NCI-H1694 treated with DMSO at 0.1 percent for 48 hours (cell line): ENCODE measurements at places on chromosomes 3 and 15.
A peak's percentile ranks its signal among the peaks of the same experiment; 100 is the strongest.

- DNase-seq: no peak
These were observed 613.4 kb downstream of the MCTP2 start for GRCh38 chr15:94844538-94845389.

DNA sequence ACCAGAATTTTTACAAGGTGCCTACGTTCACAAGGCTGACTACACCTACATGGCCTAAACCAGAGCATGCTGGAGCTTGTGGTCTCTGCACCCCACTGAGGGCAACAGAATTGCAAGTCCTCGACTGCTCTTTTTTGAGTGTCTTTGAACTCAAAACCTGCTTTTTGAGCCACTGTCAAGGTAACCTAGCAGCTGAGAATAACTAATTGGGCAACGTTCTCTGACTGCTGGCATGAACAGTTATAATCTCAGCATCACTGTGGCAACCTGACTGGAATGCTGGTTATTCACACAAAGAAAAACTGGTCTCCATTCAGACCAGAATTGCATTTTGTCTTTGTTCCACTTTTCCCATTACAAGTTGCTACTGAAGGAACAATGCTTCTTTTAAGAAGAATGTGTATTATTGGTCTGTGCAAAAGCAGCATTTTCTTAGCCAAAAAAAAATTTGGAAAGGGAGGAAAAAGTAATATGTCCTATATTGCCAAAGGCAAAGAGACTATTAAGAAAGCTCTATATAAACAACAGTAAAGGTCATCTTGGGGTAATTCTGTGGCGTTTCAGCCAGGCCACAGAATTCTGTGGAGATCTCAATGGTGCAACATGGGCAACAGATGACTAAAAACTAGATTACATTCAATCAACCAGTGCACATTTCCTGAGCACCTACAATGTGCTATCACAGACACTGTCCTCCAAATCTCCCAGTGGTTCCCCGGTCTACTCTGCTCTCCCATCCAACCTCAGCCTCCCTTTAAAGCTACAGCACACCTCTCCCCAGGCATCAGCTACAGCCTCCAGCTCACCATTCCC is 76.8 kb downstream of the TNIK start:
- DNase-seq: no peak

- no peak for DNase-seq
These were observed 1.8 kb downstream of the HYAL3 start for GRCh38 chr3:50297384-50297775.

- no peak for DNase-seq
These were observed 28.5 kb upstream of the SLC7A14 start for GRCh38 chr3:170614214-170614966.

GRCh38 chr3:151439652-151440125 is 21.2 kb downstream of the IGSF10 start:
- DNase-seq: peak; percentile 57

DNA sequence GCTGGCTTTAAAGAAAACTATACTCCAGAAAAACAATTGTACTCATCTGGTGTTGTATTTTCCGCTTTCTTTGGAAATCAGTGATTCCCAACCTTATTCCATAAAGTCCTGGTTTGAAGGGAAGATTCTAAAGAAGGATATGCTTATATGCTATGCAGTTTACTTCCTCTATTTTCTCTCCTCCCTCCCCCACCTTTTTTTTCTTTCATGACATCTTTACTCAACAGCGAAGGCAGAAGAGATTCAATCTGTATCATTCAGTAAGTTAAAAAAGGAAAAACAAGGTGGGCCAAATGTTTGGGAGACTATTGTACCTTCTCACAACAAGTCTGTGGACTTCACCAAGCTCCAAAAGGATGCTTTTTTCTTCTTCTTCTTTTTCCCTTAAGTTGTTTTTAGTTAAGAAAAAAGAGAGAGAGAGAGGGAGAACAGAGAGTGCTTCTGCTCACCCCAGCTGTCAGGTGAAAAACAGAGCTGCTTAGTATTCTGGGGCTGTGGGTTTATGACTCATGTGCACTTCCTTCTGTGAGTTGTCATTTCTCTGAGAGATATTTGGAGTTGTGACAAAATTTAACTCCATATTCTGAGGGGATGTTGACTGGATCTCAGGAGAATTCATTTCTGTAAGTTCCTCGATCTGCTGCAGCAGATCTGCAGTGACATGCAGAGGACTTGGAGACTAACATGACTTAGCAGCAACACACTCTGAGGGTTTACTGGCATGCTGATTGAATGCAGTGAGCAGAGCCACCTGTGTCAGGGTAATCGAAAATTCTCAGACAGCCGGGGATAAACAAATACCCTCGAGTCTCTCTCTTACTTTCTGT is 70.7 kb downstream of the SSR3 start:
- DNase-seq: peak; percentile 82

GRCh38 chr3:136664771-136665170 is 87.4 kb downstream of the STAG1 start:
- DNase-seq: no peak

GRCh38 chr3:153680526-153680925 is 440.7 kb upstream of the ARHGEF26 start:
- no peak for DNase-seq

DNA sequence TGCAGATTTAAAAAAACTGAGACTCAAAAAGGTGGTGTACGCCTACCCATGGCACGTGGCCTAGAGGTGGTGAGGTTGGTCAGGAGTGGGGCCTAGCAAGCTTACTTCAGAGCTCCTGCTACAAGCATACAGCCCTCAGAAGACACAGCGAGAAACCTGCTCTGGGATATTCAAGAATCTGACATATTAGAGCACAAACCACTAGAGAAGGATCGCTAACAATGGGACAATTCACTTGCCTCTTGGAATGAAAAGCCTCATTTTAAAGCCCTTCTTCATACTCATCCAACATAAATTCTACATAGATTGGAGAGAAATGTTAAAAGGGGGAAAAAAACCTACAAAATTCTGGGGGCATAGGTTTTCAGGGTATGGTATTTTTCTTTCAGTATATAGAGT is 118.0 kb upstream of the ARHGEF3 start:
- DNase-seq: no peak

- DNase-seq: no peak
These were observed 45.6 kb downstream of the MFSD1 start for GRCh38 chr3:158847452-158847821.

DNA sequence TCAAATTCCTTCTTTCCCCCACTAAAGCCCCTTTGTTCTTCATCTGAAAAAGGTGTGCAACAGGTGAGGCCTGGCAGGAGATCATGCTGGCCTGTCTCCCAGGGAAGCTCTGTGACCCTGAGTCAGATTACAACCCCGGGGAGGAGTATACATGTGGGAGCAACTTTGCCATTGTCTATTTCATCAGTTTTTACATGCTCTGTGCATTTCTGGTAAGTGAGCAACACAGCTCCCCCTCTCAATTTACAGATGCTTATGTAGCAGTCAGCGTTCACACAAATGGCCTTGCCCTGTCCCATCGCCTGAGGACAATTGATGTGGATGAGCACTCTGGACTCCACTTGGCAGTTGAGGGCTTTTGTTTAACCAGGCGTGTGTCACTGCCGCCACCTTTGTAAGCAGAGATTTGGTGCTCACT is 70.4 kb downstream of the CHDH start:
- no peak for DNase-seq

DNA sequence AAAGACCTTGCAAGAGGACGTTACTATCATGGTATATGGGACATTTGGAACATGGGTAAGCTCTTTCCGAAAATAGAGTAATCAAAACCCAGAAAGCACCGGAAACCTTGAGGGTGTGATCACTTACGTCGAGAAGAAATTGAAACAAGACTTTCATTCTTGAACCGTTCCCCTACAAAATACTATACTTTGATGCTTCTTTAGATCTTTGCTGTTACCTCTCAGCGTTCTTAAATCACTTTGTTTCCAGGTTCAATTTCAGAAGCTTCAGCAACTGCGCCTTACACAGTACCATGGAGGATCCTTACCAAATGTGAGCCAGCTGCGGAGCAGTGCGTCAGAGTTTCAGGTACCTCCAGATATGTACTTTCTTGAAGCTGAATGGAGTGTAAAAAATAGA is 10.1 kb downstream of the CRTC3 start:
- DNase-seq: no peak

DNA sequence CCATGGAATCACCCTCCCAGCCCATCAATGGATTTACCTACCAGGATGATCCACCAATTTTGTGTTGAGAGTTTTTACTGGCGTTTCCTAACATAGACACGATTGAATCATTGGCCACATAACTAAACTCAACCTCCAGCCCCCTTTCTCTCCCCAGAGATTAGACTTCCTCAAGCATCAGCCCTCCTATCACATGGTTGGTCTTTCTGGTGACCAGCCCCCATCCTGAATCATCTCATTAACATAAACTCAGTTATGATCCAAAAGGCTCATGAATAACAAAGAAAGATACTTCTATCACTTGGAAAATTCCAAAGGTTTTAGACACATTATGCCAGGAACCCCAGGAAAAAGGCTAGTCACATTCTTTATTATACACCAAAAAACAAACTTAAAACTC is 21.2 kb downstream of the PRKAR2A start:
- no peak for DNase-seq

- DNase-seq: no peak
These were observed 57.3 kb downstream of the DIPK2A start for GRCh38 chr3:144028798-144029411.

DNA sequence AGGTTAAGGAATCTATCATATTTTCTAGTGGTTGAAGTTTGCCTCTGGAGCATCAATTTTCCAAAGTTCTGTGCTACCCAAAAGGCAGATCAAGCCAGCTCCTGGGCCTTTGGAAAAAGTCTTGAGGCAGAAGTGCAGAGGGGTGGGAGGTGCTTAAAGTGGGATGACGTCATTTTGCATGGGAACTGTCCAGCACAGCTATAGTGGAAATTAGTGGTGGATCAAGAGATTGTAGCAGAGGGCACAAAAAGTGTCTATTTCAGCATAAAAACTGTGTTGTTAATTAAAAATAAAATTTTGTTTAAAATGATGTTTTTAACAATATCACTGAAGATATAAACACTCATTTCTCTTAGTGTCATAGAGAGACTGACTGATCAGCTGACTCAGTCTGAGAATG is 221.9 kb downstream of the LRRN1 start:
- DNase-seq: no peak

- DNase-seq: no peak
These were observed 53.7 kb downstream of the TRIM42 start for GRCh38 chr3:140731440-140732119.

DNA sequence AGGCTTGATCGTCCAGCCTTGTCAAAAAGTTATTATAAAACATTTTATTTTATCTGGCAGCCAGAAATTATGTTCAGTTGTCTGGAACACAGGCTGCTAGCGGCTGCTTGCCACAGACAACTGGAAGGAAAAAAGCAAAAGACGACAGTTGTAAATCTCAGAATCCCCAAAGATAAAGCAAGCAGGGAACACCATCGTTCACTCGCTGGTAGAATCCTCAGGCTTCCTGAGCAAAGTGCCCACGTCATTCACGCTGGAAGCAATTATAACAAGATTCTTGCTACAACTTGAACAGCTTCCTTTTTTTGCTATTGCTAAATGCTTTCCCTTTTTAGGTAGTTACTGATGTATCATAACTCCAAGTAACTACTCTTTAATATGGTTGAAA is 33.6 kb downstream of the ADAMTS17 start:
- no peak for DNase-seq

DNA sequence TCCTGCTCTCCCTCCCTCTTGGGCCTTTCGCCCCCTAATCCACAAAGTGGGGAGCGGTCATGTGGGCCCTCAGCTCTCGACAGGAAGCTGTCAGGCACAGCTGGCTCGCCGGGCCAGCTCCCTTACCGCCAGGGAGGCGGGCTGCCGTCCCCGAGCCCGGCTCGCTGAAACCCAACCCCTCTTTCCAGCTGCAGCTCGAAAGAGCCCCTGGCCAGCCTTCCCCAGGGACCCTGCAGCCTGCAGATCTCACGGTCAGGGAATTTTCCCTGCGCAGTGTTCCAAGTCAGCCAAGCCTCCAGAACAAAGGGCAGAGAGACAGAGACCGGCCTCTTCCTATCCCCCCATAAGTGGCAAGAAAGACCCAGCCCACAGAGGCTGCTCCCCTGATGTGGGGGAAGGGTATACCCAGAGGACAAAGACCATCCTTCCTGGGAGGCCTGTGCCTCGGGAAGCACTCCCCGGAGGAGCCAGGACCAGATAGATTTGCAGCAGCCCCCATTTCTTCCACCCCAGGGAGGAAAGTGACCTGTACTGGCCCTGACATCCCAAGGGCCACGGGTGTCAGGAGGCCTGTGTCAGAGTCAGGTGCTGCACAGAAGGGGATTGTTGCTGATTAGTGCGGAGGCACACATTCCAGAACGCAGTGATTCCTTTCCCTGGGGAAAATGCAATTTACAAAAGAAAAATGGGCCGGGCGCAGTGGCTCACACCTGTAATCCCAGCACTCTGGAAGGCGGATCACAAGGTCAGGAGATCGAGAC is 32.6 kb downstream of the MAGEF1 start:
- no peak for DNase-seq
